ENCODE measurements at places on chromosomes 11 and 22.

DNA sequence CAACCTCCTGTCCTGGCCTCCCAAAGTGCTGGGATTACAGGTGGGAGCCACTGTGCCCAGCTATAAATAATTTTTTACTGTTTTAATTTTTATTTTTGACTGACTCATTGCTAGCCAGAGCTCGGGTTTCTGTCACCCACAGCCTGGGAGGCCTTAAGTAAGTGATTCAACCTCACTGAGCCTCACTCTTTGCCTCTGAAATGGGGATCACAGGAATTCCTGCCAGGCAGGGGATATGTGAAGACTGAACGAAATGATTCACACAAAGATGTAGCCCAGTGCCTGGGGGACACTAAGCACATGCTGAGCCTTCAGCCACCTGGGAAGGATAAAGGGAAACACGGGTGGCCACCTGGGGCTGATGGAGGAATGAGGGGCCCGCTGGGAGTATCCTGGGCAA, 3.8 kb upstream of the LRRC74B start:
- DNase-seq = no peak

GRCh38 chr22:32636884-32637283, 162.3 kb downstream of the FBXO7 start:
- no peak for DNase-seq

DNA sequence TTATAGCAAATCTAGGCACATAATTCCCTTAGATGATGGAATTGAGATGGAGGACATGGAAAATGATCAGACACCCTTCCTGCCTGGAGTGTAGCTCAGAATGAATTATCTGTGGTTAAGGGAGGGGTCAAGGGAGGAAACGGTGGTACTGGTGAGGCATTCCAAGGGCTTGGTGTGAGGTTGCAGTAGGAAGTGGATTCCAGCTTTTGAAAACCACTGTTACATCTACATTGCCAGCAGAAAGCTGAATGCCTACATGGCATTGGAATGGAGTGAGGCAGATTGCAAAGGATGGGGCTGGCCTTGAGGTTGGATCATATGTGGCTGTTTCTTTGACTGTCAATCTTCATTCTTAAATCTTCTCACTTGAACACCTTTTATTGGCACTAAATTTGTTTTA, 684.4 kb downstream of the NTM start:
- no peak for DNase-seq

DNA sequence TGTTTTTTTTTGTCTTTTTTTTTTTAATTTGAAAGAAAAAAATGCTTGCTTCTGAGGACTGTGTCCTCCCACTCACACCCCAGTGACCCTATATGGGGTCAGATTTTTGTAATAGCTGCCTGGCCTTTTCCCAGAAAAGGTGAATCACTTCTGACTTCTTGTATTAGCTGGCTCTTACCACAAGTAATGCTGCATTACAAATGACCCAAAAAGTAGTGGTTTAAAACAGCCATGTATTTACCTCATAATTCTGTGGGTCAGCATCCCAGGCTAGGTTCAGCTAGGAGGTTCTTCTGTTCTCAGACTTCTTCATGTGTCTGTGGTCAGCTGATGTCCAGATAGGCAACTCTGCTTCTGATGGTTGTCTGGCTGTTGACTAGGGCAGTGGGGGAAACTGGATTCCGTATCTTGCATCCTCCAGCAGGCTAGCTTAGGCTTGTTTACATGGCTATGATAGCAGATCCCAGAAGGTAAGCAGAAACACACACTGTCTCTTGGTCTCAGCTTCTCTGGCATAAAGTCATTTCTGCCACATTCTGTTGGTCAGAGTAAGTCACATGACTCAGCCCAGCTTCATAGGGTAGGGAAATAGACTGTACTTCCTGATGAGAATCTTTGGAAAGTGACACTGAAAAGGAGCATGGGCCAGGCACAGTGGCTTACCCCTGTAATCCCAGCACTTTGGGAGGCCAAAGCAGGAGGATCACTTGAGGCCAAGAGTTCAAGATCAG, 19.5 kb downstream of the LHFPL7 start:
- no peak for DNase-seq

All from tibial artery (tissue), 4 donors.